ENCODE measurements at places on chromosomes 2 and 18. TPM values are rescaled to one million over a fixed set of nuclear protein-coding genes. Genes with fewer than 3 reads are reported as not detected.

RBKS gene
- total RNA-seq = 2.5 TPM

PARD3B gene
- not detected for total RNA-seq

SOX11 gene
- total RNA-seq = 0.05 TPM

CHRNG gene
- not detected for total RNA-seq
